ENCODE measurements at places on chromosomes 3 and 15.
A peak's percentile ranks its signal among the peaks of the same experiment; 100 is the strongest.

GRCh38 chr15:41487802-41488201 lies 5.9 kb upstream of the ITPKA start:
- DNase-seq = peak; percentile 42

DNA sequence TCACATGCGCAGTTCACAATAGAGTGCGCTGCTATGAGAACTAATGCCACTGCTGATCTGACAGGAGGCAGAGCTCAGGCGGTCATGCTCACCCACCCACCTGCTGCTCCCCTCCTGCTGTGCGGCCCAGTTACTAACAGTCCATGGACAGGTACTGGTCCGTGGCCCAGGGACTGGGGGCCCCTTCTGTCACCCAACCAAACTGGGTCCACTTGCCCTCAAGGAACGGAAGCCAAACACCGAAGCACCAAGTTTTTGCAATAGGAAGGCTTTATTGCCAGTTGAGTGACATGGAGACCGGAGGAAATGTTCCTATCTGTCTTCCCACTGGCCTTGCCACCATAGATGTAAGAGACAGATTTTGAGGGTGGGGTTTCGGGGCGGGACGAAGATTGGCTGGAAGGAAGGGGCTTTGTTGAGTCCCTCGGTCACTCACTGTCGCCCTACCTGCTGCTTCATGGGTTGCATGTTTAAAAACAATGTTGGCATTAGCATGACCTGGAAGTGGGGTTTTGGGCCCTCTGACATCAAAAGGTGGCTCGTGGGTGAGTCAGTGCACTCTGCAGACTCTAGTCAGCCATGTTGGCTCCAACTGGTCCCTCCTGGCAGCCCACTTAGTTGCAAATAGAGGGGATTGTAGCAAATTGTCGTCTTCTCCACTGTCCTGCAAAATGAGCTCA lies 141.0 kb downstream of the TJP1 start:
- no peak for DNase-seq

- DNase-seq = no peak
Measured at GRCh38 chr3:37067577-37067976, 74.3 kb downstream of the MLH1 start.

GRCh38 chr3:175865724-175866123 lies 1006.6 kb downstream of the NAALADL2 start:
- no peak for DNase-seq

DNA sequence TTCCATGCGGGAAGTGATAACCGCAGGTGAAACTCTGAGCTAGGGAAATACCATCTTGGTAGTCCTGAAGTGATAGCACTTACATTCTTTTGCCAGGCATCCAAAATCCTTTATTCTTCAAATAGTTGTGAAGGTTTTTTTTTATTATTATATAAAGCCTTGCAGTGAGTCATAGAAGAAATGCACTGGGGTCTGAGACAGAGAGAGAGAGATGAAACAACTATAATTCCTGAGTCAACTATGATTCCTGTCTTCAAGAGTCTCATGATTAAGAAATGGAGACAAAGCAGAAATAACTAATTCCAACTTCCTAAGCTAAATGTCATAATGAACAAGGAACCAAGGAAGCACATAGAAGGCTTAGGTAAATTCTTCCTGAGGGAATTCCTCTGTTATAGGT lies 495.6 kb downstream of the LPP start:
- no peak for DNase-seq

DNA sequence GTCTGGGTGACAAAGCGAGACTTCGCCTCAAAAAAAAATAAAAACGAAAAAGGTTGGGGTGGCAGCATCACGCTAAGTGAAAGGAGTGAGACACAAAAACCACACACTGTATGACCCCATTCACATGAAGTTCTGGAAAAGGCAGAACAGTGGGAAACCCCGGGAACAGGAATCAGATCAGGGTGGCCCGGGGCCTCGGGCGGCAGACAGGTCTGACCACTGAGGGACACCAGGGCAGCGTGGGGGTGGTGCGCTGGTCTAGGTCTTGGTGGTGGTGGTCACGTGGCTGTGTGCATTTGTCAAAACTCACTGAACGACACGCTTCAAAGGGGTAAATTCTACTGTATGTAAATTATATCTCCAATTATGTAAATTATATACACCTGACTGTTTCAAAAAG lies 79.7 kb upstream of the PRR20G start:
- no peak for DNase-seq

GRCh38 chr3:126350502-126351085 lies 6.6 kb downstream of the KLF15 start:
- no peak for DNase-seq

All from activated T-cell treated with anti-CD3 and anti-CD28 coated beads for 48 hours (primary cell).